ENCODE measurements at places on chromosomes 2 and 18.

DNA sequence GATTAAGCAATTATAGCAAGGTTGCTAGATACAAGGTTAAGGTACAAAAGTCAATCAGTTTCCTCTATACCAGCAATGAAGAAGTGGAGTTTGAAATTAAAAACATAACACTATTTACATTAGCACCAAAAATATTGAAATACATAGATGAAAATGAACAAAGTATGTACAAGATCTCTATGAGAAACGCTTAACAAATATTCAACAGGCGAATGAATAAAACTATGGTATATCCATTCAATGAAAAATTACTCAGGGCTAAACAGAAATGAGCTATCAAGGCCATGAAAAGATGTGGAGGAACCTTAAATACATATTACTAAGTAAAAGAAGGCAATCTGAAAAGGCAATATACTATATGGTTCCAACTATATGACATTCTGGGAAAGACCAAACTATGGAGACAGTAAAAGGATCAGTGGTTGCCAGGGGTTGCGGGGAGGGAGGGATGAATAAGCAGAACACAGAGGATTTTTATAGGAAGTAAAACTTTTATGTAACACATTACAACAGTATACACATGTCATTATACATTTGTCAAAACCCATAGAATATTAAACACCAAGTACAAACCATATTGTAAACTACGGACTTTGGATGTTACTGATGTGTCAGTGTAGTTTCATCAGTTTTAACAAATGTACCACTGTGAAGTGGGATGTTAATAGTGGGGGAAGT, 62.1 kb downstream of the RMDN2 start:
- DNase-seq: no peak

DNA sequence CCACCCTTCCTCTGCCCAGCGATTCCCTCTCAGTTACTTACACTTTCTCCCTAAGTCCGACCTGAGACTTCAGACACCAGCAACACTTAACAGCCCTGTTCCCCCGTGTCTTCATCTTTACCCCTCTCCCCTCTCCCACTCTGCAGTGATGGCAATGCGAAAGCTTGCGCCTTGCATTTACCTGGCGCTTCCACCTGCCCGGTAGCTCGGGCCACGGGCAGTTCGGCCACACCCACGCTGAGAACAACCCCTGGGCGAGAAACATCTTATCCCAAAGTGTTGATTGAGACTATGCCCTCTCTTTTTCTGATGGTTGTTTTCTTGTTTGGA, 558 bp downstream of the DNAJC10 start:
- no peak for DNase-seq

DNA sequence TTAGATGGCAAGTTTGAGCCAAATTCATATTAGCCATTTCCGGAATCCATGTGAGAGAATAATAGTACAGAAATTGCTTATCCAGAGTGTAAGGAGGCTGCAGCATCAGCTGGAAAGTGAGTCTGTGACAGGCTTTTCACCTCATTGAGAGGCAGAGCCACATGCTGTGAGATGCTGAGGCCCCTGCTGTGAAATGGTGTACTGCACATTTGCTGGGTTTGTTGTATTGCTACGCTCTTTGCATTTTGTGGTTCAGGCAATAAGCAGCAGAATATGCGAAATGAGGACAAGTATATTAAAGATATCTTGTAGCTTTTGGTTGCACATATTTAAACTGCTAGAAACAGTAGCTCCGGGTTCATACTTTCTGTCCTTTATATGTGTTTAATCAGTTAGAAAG, 37.0 kb downstream of the NABP1 start:
- DNase-seq: no peak

- no peak for DNase-seq
These were observed 172.3 kb downstream of the UBE2E3 start for GRCh38 chr2:181152701-181153100.

All from right cardiac atrium (tissue), 5 donors.